ENCODE measurements at places on chromosomes 1 and 21. TPM values are rescaled to one million over a fixed set of nuclear protein-coding genes. Genes with fewer than 3 reads are reported as not detected.

Gene HMCN1
- total RNA-seq: 0.29 TPM

Gene FAM177B
- total RNA-seq: 0.79 TPM

Gene PMVK
- 21.2 TPM for total RNA-seq

Gene MRPL24
- total RNA-seq: 44.1 TPM

Gene CFHR1
- not detected for total RNA-seq

Gene LAX1
- 41.2 TPM for total RNA-seq

Gene PNRC2
- total RNA-seq: 156 TPM

Gene OR6N1
- not detected for total RNA-seq

Gene LENEP
- total RNA-seq: 3.1 TPM

Gene TPTE
- total RNA-seq: not detected

Gene MPL
- not detected for total RNA-seq

Gene VSIG8
- not detected for total RNA-seq

Gene HES4
- not detected for total RNA-seq

Gene C4BPA
- not detected for total RNA-seq

Gene INAVA
- 0.28 TPM for total RNA-seq

Gene ZBTB48
- 62.6 TPM for total RNA-seq

Gene KRTAP13-2
- total RNA-seq: not detected

Gene RPE65
- total RNA-seq: not detected

Gene TMEM125
- total RNA-seq: not detected

Gene KCNK1
- total RNA-seq: not detected

Gene PRKAA2
- not detected for total RNA-seq

Gene GUCA2A
- not detected for total RNA-seq

Gene SLC35F3
- not detected for total RNA-seq

Gene SERINC2
- 0.11 TPM for total RNA-seq

Gene TBX19
- total RNA-seq: 4.3 TPM

Gene LORICRIN
- total RNA-seq: not detected

Gene TMEM50B
- total RNA-seq: 112 TPM

Gene CFAP141
- not detected for total RNA-seq

Gene C2CD4D
- 1.7 TPM for total RNA-seq

Gene CFAP45
- not detected for total RNA-seq

Gene GBP1
- total RNA-seq: 74.1 TPM

Gene CA14
- total RNA-seq: not detected

Gene OR2T3
- total RNA-seq: not detected

Gene FBXO2
- total RNA-seq: 4.4 TPM

Gene ZNF683
- total RNA-seq: not detected

Gene LEMD1
- 1.3 TPM for total RNA-seq

Gene SLC45A1
- 0.94 TPM for total RNA-seq

Gene BSDC1
- 112 TPM for total RNA-seq

Gene STUM
- total RNA-seq: not detected

All from CD4-positive, alpha-beta memory T cell (primary cell).